ENCODE measurements at places on chromosomes 7 and 10. TPM values are rescaled to one million over a fixed set of nuclear protein-coding genes. Genes with fewer than 3 reads are reported as not detected.

GTF2IRD1 gene
- 6.6 TPM for total RNA-seq

ADCY1 gene
- 3.2 TPM for total RNA-seq

GPER1 gene
- 3.6 TPM for total RNA-seq

NPM3 gene
- total RNA-seq = 93.2 TPM

SNX10 gene
- not detected for total RNA-seq

C10orf53 gene
- not detected for total RNA-seq

OR2A2 gene
- total RNA-seq = not detected

EPHB6 gene
- total RNA-seq = under 0.01 TPM

RBM20 gene
- under 0.01 TPM for total RNA-seq

TNPO3 gene
- total RNA-seq = 60.0 TPM
